CD8-positive, alpha-beta T cell (primary cell): ENCODE measurements at places on chromosomes 13 and 19. TPM values are rescaled to one million over a fixed set of nuclear protein-coding genes. Genes with fewer than 3 reads are reported as not detected.
A peak's percentile ranks its signal among the peaks of the same experiment; 100 is the strongest.

DNA sequence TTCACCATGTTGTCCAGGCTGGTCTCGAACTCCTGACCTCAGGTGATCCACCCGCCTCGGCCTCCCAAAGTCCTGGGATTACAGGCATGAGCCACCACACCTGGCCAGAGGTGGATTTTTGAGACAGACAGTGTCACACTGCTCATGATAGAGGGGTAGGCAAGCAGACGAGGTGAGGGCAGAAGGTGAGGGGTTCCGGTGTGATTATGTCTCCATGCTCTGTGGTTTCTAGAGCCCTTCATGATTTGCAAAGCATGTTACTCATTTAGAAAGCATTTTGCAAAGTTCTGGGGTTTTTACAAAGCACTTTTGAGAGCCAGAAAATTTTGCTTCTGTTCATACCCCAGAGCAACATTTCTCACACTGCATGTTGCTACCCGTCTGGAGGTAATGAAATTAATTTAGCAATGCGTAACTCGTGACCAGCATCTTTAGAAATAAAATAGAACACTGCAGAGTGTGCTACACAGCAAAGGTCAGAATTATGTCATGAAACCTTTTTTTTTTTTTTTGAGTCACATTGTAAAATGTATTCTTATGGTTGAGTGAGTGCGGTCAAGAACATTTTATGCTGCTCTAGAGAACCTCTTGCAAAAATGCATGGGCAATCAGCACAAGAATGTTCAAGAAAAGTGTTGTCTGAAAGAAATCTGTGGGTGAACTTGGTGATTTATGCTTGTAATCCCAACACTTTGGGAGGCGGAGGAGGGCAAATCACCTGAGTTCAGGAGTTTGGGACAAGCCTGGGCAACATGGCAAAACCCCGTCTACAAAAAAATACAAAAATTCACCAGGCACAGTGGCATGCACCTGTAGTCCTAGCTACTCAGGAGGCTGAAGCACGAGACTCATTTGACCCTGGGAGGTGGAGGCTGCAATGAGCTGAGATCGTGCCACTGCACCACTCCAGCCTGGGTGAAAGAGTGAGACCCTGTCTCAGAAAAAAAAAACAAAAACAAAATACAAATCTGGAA, 58.0 kb downstream of the MAP4K1 start:
- peak; percentile 23 for DNase-seq

DNA sequence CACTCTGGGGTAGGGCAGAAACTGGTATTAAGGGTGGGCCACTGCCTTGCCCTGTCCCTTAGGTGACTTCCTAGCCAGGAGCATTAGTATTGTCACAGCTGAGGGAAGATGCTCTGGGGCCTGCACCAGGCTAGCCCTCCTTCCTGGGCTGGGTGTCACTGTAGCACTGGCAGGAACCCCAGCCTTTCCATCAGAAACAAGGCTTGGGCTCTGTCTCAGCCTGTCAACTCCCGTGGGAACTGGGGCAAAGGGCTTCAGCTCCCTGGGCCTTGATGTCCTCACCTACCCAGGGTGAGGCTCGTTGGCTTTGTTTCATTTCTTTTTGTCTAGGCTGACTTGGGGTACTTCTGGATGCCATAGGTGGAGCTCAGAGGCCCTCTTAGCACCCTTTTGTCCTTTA, 18.0 kb downstream of the PAF1 start:
- DNase-seq: no peak

DNA sequence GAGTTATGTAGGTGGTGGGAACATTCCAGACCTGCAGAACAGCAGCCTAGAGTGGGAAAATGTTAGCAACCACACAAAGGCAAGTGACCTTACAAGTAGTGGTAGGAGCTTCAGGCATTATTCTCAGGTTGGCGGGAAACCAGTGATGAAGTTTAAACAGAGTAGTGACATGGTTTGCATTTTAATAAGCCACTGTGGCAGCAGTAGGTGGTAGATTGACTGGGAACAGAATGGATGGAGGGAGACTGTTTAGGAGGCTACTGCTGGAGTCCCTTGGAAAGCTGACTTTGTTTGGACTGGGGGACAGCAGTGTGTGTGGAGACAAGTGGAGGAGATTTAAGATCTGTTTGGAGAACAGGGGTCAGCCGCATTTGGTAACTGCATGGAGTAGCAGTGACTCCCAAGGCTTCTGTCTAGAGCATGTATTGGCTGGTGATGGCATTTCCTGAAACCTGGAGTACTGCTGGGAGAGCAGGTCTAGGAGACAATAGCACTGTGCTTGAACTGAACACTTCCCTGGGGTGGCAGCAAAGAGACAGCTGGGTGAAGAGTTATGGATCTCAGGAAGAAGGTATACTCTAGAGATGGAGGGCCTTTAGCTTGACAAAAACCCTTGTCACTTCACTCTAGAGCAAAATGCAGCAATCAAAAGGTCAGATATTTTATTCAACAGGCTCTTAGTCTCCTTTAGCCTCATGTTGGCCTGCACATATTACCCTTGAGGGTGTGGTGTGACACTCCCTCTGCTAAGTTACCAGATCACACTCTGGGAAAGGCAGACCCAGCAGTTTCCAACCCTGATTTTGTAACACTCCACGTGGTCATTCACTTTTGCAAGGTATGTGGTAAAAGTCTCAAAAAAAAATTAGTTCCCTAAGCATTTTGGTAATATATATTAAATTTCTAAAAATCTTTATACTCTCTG, 70.3 kb downstream of the DHRS12 start:
- DNase-seq: no peak

GRCh38 chr13:35978607-35979316, 152.4 kb downstream of the DCLK1 start:
- DNase-seq: no peak

- no peak for DNase-seq
These were observed 6.4 kb upstream of the SPATA13 start for GRCh38 chr13:24153979-24154701.

- DNase-seq: peak; percentile 58
These were observed 30.1 kb downstream of the WDFY2 start for GRCh38 chr13:51614350-51614786.

DNA sequence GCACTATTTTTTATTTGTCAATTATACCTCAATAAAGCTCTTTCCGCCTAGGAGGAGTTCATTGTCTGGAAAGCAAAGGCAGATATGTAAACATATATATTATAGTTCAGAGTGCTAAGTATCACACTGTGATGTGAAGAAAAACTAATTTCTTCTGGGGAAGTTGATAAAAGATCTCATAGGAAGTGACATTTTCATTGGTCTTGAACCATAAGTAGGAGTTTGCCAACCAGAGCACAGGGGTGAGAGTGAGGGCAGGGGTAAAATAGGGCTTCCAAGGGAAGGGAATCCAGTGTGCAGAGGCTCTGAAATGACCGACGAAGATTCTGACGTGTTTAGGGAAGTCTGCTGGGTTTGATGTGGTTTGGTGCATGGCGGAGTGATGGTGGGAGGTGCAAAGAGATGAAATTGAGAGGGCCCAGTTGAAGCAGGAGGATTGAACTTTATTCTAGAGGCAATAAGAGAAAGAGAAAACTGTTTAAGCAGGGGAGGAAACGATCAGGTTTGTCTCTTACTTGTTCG, 780 bp upstream of the GTF2F2 start:
- peak; percentile 82 for DNase-seq

GRCh38 chr13:34805347-34805746, 136.7 kb upstream of the NBEA start:
- DNase-seq: no peak

- no peak for DNase-seq
These were observed 1.6 kb downstream of the CYSLTR2 start for GRCh38 chr13:48655291-48655690.

DNA sequence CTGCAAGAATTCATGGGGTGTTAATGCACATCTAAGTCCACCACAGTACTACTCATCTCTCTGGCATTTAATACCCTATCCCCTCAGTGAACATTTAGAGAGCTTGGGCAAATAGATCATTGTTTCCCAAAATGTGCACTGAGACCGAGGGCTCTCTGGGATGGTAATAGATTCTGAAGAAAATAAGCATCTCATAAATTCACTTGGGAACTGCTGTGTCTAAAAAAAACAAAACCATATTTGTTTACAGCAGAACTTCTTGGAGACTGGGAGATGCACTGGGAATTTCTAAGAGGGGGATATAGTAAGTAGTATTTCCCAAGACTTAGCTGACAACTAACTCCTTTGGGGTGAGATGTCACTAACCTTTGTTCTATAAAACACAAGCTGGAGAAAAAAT, 58.4 kb downstream of the ENOX1 start:
- DNase-seq: no peak

DNA sequence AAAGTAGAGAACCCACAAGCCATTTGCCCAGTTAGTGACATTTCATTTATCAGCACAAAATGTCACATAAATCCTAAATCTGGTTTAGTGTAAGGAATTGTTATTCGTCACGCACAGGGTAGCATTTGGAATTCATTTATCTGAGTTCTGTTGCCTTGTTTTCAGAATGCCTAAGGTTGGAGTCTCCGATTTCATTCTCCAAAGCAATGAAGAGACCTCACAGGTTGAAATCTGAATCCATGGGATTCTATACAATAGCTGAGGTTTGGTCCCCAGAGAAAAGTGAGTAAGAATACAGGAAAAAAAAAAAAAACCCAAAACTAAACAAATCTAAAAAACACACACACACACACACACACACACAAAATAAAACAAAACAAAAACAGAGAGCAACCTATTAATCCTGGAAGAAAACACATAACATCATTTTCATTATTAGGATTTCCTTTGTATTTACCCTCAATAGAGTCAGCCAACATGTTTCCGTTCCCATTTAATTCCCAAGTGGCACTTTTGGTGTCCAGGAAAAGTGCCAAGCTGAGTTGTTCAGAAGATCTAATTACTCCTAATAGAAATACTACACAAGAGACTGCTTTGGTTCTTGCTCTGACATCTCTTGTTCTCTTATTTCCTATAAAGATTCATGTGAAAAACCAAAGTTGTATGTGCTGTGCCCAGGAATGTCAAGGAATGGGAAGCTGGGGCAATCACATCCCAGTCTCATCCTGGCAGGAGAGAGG, 36.2 kb upstream of the LRCH1 start:
- DNase-seq: no peak

GRCh38 chr19:51490676-51491075, 10.9 kb downstream of the SIGLEC12 start:
- no peak for DNase-seq

GRCh38 chr19:49775742-49776370, 9.1 kb downstream of the AP2A1 start:
- peak; percentile 37 for DNase-seq

DNA sequence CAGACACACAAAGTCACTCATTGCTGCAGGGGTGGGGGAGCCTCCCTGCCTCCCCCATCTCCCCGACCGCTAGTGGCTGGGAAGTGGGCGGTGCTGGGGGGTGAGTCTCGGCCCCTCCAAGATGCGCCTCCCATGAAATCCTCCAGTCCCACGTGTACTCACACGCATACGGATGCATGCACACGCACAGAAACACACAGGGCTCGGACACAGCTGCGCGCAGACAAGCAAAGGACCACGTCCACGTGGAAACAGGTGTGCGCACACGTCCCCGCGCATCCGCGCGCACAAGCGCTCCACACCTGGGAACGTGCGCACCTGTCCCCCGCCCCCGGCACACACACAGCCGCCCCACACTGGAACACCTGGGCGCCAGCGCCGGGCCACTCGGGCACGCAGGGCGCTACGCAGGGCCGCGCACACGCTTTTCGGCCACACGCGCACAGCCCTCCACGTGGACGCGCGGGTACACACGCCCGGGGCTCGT, 687 bp downstream of the MATK start:
- DNase-seq: no peak

DNA sequence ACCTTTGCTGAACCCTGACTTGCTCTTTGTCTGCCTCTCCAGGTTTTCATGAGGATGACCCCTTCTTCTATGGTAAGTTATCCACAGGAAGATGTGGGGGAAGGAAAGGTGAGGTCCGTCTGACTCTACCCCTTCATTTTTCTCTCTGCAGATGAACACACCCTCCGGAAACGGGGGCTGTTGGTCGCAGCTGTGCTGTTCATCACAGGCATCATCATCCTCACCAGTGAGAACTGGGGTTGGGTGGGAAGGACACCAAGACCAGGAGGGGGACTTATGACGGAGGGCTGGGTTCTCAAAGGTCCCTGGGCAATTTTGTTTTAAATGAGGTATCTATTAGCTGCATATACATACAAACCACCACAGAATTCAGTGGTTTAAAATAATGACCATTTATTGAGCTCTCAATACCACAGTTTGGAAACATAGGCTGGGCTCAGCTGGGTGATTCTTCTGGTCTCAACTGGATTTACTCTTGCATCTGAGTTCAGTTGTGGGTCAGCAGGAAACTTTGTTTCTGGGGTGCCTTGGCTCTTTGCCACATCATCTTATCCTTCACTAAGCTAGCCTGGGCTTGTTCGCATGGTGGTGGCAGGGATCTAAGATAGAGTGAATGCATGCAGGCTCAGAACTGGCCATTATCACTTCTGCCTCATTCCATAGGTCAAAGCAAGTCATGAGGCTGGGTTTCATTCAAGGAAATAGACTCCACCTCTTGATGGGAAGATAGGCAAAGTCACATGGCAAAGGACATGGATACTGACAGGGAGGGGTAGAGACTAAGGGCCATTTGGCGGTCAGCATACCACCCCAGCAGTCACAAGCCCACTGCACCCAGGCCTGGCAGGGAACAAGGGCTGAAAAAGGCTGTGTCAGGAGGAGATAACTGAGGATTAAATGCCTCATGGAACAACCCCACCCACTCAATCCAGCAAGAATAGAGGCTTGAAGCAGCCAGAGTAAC, 11.8 kb downstream of the FXYD5 start:
- DNase-seq: no peak

DNA sequence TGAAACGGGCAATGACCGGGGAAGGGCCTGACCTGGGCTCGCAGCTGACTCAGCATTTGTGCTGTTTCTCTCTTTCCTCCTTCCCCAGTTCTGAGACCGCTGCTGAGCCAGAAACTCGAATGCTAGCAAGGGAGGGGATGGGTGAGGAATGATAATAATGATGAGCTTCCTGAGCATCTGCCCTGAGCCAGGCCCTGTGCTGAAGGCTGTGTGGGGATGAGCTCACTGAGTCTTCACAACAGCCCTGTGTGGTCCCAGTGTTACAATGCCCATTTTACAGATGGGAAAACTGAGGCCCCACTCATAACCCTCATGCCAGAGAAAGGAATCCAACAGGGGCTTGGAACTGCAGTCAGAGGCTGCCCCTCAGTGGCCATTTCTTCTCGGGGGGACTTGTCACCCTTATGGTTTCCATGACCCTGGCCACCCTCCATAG, 8.1 kb downstream of the SULT2B1 start:
- no peak for DNase-seq

Gene CPB2
- not detected for total RNA-seq

Gene ZNF382
- 4.7 TPM for total RNA-seq

Gene THSD8
- total RNA-seq: not detected

Gene OR7D2
- not detected for total RNA-seq

Gene OR10H1
- total RNA-seq: not detected

Gene SPART
- 16.2 TPM for total RNA-seq
